ENCODE measurements at places on chromosomes 5 and 9. TPM values are rescaled to one million over a fixed set of nuclear protein-coding genes. Genes with fewer than 3 reads are reported as not detected.

- no peak for DNase-seq
These were observed 126.3 kb upstream of the ELL2 start for GRCh38 chr5:96087939-96088338.

DNA sequence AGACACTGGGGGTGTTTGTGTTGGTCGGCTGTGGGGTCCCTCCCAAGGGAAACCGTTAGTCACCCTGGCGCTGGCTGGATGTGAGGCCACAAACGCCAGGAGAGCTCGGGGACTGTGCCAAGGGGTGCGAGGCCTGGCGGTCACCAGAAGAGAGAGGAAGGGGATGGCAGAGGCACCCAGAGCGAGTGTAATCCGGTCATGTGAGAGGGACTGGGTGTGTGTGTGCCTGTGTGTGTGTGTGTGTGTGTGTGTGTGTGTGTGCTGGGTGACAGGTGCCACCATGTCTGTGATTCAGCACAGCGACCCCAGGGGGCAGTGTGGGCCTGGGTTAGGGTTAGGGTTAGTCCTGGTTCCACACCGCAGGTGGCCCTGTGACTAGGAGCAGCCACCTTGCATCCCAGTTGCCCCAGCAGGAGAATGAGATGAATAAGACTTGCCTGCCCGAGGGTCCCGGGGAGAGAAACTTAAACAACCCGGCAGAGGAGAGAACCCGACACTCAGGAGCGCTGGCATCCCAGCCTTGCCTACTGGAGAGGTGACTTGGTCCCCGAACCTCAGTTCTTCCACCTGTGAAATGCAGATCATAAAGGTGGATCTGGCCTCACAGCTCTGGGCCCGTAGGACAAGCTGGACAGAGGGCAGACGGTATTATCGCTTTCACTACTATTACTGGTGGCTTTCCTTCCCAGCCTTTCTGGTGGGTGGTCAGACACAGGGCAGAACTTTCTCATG is 1.4 kb upstream of the ADAMTSL2 start:
- no peak for DNase-seq

DNA sequence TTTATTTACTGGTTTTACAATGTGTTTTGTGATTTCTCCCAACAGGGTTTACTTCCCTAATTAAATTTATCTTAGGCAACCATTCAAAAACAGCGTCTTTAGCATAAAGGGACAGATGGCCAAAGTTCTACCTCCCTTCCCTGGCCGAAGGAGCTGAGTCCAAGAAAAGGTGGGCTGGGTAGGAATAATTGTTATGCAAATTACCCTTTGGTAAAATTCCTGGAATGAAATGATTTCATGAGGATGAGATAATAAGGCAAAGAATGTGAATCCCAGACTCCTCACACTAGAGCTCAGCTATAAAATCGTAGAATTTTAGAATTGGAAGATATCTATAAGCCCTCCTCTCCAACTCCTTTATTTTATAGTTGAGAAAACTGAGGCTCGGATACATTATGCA is 119.6 kb downstream of the SGCD start:
- no peak for DNase-seq

GRCh38 chr5:3385991-3386519 is 209.6 kb upstream of the IRX1 start:
- no peak for DNase-seq

DNA sequence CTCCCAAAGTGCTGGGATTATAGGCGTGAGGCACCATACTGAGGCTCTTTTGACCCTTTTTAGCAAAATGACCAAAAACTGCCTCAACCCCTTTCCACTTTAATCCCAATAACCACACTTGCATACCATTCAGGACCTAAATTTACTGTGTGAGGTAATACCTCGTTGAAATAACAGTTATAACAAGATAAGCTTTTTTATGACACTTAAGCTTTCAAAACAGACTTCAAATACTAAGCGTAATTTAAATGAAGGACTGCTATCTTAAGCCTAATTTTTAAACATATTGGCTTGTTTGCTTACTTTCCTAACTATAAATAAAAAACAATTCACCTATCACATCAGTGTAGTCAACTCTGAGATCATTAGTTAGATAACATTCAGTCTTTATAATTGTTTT is 37.8 kb downstream of the PWWP2A start:
- no peak for DNase-seq

DNA sequence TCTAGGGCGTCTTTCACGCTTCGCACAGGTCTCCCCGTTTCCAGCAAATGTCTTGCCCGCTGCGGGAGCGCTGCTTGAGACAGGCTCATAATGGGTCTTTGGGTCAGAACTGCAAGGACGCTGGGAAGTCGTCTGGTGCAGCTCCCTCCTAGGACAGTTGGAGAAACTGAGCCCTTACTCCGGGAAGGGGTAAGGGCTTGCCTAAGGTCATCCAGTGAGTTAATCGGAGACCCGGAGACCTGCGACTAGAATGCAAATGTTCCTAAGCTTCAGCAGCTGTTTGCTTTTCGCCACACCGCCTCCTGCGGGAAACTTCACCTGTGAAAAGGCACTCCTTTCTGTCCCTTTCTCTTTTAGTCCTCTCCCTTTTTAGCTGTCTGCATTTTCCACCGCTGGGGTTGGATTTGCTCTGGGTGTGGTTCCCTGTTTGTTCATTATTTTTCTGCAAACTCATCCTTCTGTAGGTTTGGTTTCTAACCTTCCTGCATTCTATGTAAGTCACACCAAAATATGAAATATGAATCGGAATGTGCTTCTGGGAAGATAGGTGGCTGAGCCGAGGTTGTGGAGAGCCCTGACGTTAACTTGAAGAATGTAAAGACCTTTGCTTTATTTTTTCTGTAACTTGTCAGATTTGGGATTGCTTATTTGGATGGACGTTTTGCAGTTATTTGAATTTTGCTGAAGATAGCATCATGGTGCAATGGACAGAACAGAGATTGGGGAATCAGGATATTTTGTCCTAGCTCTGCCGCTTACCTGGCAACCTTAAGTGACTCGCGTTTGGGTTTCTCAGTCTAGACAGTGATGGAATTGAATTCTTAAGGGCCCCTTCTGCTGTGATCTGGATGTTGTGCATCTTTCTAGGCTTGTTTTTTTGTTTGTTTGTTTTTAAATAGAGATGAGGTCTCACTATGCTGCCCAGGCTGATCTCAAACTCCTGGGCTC is 909 bp downstream of the SLC36A1 start:
- no peak for DNase-seq

PCDHA10 gene
- 0.94 TPM for polyA plus RNA-seq

- DNase-seq: no peak
These were observed 198.0 kb downstream of the CAAP1 start for GRCh38 chr9:26694381-26695297.

AK8 gene
- 3.7 TPM for polyA plus RNA-seq

MLANA gene
- 1.3 TPM for polyA plus RNA-seq

DDX4 gene
- polyA plus RNA-seq: not detected

DNA sequence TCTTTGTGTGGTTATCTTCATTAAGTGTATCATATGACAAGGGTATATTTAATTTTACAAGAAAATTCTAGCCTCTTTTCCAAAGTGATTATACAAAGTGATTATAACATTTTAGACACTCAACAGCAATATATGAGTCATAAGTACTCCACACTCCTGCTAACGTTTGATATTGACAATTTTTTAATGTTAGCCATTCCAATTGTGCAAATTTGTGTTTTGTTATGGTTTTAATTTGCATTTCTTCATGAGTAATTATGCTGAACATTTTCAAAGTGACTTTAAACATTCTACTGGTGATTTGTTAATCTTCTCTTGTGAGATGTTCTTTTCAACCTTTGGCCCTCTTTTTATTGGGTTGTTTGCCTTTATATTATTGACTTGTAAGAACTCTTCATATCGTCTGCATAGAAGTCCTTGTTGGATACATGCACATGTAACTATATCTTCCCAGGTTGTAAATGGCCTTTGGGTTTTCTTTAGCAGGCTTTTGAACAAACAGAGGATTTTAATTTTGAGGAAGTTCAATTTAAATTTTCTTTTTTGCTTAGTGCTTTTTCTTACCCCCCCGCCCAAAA is 771.6 kb upstream of the ZNF608 start:
- no peak for DNase-seq

DNA sequence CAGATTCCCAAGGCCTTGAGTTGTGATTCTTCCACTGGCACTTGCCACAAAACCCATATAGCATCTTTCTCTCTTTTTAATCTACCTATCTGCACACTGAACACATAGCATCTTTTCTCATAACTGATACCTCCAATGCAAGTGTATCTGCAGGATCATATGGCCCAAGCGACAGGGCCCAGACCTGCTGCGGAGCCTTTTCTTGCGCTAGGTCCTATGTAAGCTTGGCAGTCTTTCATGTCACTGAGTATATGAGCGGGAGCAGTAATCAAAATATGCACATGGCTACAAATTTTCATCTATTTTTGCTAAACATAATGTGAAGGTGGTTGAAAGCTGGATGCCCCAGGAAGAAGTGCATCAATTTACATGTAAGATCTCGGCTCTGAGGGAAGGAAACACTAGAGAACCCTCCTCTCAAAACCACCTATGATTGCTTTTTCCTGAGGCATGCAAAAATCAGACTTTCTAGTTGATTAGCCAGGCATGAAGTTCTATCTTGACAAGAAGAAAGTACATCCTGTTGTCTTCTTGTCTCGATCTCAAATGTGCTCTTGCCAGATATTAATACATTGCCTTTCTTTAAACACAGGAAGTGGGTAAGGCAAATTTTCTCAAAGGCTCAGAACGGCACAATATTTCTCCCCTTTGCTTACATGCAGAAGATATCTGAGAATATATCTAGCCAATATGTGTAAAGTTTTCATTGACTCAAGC is 26.9 kb upstream of the CEMIP2 start:
- no peak for DNase-seq

OR13C4 gene
- not detected for polyA plus RNA-seq

- DNase-seq: no peak
These were observed 1.2 kb downstream of the ROR2 start for GRCh38 chr9:91948597-91949391.

PCDHGA12 gene
- polyA plus RNA-seq: 1.1 TPM

- no peak for DNase-seq
These were observed 45.6 kb downstream of the S1PR3 start for GRCh38 chr9:89036891-89037290.

DNA sequence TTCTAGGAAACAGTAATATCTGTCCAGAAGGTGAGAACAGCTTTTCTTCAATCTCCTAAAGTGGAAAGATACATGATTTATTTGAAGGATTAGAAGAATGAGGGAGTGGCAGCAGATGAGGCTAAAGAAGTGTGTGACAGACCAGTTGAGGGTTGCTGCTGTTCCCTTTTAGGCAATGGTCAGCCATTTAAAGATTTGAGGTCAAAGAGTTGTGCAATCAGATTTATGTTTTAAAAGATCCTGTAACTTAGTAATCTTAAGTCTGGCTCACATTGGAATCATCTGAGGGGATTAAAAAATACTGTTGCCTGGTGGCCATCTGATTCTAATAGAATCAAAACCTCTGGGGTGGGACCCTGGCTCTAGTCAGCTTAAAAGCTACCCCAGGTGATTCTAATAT is 4.3 kb upstream of the SGCD start:
- DNase-seq: no peak

DNA sequence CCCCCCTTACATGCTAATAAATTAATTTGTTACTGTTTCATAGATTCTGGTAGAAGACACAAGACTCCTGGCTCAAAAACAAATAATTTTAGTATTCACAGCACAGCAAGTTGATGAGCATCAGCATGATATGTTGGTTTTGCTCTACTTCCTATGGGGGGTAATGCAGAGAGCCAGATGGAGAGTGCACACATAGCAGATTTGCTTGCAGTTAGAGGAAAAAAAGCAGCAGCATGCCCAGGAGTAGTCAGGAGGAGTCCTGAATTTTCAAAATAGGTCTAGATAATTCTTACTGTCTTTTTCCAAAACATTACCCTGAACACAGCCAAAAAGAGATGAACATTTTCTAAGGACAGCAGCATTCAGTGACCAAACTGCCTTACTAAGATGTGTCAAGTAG is 261.3 kb downstream of the COX7C start:
- no peak for DNase-seq

GEMIN5 gene
- polyA plus RNA-seq: 19.2 TPM

TMEM215 gene
- 0.54 TPM for polyA plus RNA-seq

GRCh38 chr9:137311986-137312851 is 10.1 kb upstream of the NRARP start:
- no peak for DNase-seq

- no peak for DNase-seq
These were observed 119.0 kb upstream of the KLF9 start for GRCh38 chr9:70533492-70533891.

DNA sequence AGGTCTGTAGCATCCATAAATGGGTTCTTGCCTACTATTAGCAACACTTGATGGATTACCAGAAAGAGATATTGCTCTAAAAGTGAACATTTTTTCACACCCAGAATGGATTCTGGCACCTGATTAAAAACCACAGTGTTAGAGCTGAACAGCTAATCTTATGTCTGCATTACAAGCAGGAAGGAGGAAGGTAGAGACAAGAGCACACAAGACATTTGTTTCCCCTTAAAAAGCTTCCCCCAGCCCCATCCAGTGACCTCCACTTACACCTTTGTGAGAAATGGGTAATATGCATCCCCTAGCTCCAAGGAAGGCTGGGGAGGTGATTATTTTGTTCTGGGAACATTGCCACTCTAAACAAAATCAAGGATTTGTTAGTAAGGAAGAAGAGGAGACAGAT is 12.0 kb upstream of the TRIM36 start:
- DNase-seq: no peak

DNA sequence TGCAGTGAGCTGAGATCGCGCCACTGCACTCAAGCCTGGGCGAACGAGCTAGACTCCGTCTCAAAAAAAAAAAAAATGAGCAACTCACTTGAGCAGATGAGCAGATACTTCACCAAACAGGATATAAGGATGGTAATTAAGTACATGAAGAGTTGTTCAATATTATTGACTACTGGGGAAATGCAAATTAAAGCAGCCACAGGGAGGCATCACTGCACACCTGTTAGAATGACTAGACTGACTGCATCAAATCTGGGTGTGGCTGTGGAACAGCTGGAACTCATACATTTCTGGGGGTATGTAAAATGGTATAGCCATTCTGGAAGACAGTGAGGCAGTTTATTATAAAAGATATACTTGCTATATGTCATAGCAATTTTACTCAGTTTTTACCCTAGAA is 93.0 kb downstream of the WNK2 start:
- DNase-seq: no peak

DNA sequence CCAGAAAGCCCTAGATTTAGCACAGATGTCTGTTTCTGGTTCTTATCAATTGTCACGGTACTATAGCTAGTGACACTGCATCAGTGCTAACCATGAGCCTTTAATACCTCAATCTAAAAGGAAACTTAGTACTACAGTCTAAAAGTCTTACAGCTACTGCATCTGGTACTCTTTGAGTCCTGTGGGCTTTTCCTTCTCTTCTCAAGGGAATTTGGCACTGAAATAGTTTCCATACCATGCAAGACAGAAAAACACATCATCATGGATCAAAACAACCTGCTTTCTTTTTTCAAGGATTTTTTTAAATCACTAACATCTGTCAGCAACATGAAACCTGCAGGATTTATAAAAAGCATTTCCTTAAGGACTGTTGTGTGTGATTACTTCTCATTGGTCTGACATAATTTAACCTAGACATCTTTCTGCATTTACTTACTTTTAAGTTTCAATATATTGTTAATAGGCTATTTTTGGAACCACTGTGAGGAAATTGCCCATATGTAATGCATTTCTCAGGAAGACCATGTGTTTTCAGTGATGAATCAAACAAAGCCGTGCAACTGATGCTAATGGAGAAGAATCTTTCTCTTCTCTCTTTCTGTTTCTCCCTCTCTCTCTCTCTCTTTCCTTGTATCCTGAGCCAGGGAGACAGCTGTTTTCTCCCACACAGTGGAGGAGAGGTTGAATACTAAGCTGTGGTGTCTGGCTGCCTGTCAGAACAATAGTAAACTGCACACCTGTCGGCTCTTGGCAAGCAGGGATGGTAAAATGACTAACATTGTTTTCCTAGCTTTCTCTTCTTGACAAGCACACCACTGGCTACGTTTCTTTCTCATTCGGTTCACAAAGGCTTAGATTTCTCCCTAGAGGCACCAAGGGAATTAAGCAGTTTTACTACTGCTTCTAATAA is 273.4 kb downstream of the CSNK1G3 start:
- DNase-seq: no peak

Data from left renal cortex interstitium (tissue), 4 donors.